ENCODE measurements at places on chromosomes 13 and 19.

- no peak for DNase-seq
These were observed 31.3 kb upstream of the STARD13 start for GRCh38 chr13:33316890-33317289.

DNA sequence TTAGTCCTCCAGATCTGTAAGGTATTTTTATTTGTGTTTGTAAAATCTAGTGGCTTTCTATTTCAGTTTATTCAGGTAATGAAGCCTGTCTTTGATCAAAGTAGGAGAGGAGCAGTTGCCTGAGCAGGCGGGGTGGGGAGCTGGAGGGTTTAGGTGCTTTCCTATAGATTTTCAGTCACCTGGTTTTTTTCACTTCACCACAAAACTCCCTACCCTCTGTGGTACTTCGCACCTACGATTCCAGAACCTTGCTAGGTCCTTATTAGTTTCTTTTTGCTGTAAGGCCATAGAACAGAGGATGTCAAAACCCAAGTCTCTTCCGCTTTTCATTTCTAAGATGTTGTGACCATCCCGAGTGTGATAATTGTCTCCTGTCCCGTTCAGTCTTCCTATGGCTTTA is 26.6 kb downstream of the SLAIN1 start:
- DNase-seq: no peak

- DNase-seq: no peak
These were observed 98.8 kb upstream of the CACNA1A start for GRCh38 chr19:13604902-13605586.

GRCh38 chr19:50449236-50449899 is 16.7 kb downstream of the MYBPC2 start:
- no peak for DNase-seq

DNA sequence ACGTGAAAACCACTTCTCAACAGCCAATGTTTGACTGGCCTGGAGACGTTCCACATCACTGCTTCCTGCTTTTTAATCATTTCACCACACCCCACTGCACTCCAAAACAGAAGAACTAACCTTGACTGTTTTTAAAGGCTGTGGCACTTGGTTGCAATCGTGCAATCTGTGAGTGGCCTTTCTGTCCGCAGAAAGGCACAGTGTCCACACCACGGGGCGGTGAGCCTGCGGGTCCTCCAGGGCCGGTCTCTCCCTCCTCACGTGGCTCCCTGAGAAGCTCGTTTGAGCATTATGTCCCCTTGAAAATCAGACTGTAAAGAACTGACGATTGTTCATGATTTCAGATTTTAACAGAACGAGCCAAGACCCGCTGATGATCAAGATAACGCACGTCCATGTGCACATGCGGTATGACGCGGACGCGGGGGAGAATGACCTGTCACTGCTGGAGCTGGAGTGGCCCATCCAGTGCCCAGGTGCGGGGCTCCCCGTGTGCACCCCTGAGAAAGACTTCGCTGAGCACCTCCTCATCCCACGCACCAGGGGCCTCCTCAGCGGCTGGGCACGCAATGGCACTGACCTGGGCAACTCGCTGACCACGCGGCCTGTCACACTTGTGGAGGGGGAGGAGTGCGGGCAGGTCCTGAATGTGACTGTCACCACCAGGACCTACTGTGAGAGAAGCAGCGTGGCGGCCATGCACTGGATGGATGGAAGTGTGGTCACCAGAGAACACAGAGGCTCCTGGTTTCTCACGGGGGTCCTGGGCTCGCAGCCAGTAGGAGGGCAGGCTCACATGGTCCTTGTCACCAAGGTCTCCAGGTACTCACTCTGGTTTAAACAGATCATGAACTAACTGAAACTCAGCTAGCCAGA is 13.0 kb downstream of the PROZ start:
- DNase-seq: no peak

DNA sequence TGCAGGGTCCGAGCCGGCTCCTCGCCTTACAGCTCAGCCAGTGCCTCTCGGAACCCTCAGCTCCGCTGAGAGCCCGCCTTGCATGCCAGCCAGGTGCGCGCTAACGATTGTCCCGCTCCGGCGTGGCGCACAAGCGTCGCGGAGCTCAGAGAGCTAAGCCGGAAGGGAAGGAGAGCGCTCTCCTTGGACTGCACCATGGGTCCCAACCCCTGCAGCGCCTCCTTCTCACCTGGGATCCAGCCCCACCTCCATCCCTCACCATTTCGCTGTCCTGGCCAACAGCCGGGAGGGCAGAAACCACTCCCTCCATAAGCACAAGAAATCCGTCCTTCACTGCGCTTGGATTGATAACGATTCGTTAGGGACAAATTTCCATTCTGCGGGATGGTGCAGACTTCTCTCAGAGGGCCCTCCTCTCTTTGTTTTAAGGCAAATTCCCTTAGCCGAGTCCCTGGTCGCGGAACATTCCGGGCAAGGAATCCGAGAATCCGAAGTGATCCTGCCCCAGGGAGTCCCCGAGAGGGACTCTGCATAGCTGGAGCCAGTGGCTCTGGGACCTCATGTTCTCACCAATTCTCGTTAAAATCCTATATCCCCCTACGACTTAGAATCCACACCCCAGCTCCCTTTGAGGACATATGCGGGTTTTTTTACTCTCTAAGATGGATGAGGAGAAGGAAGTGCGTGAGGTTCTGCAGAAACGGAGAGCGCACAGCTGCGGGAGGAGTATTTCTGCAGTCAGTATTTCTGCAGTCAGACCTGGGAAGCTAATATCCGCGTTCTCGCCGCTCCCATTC is 2.8 kb downstream of the GSX1 start:
- DNase-seq: no peak

GRCh38 chr19:43525836-43526771 is 897 bp downstream of the ETHE1 start:
- DNase-seq: no peak

DNA sequence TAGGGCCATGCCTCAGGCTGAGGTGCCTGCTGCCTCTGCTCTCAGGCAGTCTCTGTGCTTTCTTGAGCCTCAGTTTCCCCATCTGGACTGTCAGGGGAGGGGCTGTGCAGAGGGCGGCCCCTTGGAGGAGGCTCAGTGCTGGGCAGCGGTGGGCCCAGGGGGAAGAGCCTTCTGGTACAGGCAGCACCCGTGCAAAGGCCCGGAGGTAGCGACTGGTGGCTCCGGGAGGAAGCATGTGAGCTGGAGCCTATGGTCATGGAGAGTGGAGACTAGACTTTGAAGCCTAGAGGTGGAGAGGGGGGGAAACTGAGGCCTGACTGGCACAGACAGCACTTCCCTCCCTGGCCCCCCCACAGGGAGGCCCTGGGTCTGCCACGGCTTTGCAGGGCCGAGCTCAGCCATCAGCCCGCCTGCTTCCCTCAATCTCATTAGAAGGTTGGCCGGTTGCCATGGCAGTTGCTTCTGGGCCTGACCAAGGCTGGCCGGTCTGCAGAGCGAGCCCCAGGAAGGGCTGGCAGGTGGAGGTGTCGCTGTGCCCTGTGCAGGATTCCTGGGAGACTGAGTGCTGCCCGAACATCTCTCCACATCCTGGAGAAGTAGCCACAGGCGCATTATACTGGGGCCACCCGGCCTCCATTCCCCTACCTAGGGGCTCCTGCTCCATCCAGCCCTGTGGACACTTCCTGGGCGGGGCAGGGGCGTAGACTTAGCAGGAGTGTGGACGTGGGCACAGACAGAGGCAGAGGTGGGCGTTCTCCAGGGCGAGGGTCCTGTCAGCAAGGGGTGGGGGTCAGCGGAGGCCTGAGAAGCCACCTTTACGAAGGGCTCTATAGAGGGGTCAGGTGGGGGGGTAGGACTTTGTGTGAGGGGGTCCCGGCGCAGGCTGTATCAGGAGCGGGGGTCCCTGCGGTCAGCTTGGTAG is 53.2 kb downstream of the CRTC1 start:
- DNase-seq: no peak

GRCh38 chr19:1073956-1074517 is 7.1 kb downstream of the ARHGAP45 start:
- DNase-seq: no peak

GRCh38 chr13:78632996-78633395 is 26.0 kb downstream of the OBI1 start:
- DNase-seq: no peak

GRCh38 chr13:34372581-34372980 is 554.6 kb downstream of the RFC3 start:
- DNase-seq: no peak

DNA sequence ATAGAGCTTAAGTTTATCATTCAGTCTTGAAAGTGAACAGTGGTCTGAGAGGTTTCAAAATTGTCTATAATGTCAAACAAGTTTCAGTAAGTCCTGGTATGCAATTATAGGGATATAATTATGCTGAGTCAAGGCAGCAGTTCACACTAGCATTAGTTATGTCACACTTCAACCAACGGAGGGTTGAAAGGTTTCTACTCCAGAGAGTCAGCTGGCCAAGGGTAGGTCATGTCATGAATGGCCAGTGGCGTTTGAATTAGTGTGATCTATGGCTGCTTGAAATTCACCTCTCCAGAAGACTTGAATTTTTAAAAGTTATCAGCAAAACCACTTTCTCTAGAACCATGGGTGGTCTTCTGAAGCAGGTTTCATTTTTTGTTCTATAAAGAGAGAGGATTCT is 108.6 kb downstream of the TNFRSF19 start:
- DNase-seq: no peak

GRCh38 chr13:110403721-110404120 is 96.6 kb downstream of the COL4A2 start:
- no peak for DNase-seq

DNA sequence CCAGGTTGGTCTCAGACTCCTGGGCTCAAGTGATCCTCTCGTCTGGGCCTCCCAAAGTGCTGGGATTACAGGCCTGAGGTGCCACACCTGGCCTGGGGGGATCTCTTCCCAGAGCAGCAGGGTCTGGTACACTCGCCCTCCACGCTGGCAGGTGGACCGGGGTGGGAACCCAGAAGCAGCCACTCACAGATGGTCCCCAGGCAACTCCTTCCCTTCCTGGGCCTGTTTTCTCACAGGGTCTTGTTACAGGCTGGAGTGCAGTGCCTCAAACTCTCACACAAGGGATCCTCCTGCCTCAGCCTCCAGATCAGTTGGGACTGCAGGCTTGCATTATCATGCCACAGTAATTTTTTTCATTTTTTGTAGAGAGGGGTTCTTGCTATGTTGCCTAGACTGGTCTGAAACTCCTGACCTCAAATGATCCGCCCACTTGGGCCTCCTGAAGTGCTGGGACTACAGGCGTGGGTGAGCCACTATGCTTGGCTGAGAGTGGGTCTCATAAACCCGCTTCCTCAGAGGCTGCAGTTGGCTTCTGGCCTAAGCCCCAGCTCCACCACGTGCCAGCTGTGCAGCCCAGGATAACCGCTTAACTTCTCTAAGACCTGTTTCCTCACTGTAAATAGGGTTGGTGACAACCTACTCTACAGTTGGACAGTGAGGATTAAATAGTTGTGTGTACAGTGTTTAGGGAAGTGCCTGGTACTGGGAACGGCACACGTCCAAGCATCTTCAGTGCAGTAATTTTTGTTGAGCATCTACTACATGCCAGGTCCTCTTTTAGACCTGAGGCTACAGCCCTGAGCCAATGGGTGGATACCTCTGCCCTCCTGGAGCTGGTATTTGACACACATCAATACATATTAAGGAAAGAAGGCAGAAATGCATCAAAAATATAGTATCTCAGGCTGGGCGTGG is 871 bp upstream of the CCER2 start:
- DNase-seq: no peak

DNA sequence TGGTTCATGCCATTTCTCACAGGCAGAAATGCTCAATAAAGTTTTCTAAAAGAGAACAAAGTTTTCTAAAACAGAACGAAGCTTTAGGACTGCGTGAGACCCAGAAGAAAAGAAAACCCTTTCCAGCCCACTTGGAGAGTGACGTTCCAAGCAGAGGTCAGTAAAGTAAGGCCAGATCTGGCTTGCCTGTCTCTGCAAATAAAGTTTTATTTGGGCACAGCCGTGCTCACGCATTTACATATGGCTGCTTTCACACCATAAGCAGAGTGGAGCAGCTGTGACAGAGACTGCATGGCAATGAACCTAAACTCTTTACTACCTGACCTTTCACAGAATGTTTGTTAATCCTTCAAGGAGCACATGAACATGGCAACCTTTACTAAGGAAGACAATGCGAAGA is 23.6 kb downstream of the IRS2 start:
- no peak for DNase-seq

DNA sequence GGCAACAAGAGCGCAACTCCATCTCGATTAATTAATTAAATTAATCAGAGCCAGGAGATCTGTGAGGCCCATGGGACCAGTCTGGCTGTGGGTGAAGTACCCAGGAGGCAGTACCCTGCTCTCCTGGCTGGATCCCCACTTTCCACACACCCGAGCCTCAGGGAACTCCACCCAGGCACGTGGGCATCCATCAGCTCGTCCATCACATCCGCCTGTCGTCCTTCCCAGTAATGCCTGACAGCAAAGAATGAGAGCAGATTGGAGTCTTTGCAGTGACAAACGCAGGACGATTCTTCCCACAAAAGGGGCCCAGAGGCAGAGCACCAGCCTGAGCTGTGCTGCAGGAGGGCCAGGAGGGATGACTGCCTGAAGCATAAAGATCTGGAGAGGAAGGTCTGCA is 35.8 kb downstream of the VSTM2B start:
- DNase-seq: no peak

DNA sequence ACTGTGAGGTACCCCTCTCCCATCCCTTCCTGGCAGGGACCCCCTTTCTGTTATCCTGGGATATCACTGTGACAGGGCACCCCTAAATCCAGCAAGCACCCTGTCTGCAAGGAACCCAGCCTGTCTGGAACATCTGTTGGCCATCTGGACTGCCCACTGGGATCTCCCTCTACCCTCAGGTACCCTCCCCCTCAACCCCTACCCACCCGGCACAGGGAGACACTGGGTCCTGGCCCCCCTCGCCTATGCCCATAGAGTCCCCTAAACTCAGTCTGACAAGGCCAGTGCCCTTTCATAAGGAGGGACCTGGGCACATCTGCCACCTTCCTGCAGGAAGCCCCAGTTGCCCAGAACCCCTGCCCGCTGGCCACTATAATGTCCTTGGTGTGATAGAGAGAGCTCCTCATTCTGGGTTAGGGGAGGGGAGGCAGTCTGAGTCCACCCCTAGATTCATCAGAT is 2.8 kb upstream of the SLC27A5 start:
- DNase-seq: no peak

- DNase-seq: no peak
These were observed 7.5 kb downstream of the FAM124A start for GRCh38 chr13:51229731-51230130.

DNA sequence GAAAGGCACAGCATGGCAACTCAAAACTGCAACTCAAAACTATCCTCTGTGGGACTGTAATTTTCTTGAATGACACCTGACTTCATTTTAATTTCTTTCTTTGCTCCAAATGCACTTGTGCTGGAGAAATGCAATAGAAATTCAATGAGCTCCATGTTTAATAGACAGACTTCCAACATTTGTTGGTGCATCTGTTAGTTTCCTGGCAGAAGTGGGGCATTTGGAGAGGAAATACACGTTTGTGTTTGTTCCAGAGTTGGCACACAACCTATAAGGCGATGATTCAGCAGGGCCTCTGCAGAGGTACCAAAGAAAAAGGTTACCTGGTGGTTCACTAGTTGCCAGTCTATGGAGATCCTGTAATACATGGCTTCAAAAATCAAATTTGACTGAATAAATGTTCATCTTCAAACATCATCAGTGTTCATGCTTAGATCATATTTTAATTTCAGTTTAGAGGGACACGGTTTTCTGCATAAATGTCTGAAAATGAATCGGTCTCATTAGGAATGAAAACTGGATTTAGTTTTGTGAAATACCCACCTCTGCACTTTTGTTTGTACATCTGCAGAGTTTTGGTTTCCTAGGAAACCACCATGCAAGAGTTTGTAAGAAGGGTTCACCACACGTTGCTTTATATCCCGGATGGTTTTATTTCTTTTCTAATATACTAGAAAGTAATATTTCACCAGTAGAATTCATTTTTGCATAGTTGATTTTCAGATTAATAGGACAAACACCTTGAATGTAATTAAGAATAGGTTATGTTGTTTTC is 21.8 kb upstream of the OBI1 start:
- DNase-seq: no peak

All from NCI-H1417 treated with DMSO at 0.1 percent for 48 hours (cell line).